ENCODE measurements at places on chromosomes 1 and 21. TPM values are rescaled to one million over a fixed set of nuclear protein-coding genes. Genes with fewer than 3 reads are reported as not detected.
A peak's percentile ranks its signal among the peaks of the same experiment; 100 is the strongest.

TM2D1 gene
- 76.1 TPM for total RNA-seq

TNFRSF25 gene
- total RNA-seq, result 3.8 TPM

DENND2C gene
- total RNA-seq, result 2.6 TPM

RXFP4 gene
- total RNA-seq, result not detected

WNT3A gene
- not detected for total RNA-seq

CFHR4 gene
- not detected for total RNA-seq

PLOD1 gene
- 57.5 TPM for total RNA-seq

AGMAT gene
- 0.29 TPM for total RNA-seq

MAN1C1 gene
- total RNA-seq, result 13.8 TPM

AK4 gene
- total RNA-seq, result 18.2 TPM

TMEM54 gene
- 109 TPM for total RNA-seq

- DNase-seq, result no peak
Measured at GRCh38 chr1:91559046-91559750, 58.5 kb downstream of the CDC7 start.

DNA sequence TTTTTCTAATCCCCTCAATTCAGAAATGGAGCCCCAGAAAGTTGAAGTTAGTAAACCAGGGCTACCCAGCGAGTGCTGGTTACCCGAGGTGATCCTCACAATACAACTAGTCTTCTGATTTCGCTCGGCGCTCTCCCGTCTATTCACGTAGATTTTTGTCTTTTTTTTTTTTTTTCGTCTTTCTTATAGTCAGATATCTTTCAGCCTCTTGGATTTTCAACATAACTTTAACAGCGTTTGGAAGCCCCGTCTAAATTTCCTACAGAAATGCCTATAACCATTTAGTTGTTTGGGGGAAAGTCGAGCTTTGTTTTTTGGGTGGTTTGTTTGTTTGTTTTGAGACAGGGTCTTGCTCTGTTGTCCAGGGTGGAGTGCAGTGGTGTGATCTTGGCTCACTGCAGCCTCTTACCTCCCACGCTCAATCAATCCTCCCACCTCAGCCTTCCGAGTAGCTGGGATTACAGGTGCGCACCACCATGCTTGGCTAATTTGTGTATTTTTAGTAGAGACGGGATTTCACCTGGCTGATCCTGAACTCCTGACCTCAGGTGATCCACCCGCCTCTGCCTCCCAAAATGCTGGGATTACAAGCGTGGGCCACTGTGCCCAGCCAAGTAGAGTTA, 818 bp upstream of the TMEM50B start:
- DNase-seq, result no peak

DNA sequence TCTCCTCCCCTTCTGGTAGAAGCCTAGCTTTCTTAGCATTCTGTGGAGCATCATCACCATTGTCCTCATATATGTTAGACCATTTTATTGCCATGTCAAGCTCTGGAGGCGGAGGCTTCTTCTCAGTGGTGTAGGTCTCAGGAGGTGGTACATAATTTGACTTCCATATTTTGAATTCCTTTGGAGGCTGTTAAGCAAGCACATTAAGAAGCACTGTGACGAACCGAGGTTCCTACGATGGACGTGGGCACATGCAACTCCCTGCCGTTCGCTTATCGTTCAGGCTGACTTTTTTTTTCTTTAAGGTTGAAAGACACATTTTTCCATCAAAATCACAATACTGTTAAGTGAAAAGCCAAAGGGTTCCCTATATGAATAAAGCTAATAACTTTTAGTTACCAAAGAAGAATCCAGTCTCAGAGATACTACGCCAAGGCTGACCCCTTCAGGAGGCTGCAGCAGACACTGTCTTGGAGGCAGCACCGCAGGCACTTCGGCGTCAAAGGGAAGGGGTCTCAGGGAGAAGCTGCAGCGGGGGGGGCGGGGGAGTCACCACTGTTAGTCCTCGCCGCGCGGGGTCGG, 835 bp downstream of the C1orf52 start:
- no peak for DNase-seq

- no peak for DNase-seq
Measured at GRCh38 chr1:165114022-165114888, 242.3 kb downstream of the LMX1A start.

DNA sequence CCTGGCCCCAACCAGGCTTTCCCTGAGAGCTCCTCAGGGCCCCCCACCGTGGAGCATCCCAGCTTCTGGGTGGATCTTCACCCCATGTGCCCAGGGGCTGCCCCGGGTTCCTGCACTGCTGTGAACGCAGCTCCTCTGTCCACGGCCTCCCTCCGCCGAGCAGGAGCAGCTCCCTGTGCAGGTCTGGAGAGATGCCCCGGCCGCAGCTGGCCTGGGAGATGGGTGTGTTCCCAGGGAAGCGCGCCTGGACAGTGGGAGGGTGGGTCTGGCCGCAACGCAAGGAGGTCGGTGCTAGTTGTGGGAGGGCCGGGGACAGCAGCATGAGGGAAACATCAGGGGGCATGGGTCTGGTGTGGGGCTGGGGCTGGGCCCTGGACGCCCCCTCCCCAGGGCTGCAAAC, 71.3 kb downstream of the MORN1 start:
- DNase-seq, result no peak

- DNase-seq, result peak; percentile 72
Measured at GRCh38 chr1:220274251-220274855, 2.1 kb upstream of the RAB3GAP2 start.

DNA sequence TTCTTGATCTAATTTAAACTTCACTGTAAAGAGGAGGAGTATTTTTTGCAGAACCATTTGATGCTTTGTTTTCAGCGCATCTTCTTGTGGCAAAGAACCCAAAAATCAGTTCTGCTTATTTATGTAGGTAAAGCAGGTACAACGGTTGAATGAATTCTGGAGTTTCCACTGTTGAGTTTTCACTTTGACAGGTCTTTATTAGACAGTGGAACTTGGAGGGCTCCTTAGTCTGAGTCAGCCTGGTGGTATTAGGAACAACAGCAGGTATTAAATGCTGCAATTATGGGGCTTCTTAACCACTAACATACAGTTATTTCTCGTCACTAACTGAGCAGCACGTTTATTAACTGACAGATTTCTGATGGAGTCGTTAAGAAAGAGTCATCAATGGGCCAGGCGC, 1.2 kb downstream of the LRIG2 start:
- no peak for DNase-seq

DNA sequence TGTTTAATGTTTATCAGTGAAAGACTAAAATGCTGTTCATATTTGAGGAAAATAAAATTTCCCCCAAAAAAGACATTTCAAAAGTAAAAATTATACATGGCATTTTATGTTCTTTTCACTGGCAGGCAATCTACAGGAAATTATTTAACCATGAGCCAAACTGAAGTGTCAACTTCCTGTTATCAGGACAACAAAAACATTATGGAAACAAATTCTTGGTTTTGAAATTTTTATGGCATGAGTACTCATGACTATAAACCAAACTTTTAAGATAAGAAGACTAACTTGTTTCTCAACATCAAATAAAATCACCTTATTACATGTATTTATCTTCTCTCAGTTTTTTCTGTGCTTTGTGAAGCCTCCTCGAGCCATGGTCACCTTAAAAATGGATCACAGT, 698.6 kb downstream of the LTN1 start:
- DNase-seq, result no peak

DNA sequence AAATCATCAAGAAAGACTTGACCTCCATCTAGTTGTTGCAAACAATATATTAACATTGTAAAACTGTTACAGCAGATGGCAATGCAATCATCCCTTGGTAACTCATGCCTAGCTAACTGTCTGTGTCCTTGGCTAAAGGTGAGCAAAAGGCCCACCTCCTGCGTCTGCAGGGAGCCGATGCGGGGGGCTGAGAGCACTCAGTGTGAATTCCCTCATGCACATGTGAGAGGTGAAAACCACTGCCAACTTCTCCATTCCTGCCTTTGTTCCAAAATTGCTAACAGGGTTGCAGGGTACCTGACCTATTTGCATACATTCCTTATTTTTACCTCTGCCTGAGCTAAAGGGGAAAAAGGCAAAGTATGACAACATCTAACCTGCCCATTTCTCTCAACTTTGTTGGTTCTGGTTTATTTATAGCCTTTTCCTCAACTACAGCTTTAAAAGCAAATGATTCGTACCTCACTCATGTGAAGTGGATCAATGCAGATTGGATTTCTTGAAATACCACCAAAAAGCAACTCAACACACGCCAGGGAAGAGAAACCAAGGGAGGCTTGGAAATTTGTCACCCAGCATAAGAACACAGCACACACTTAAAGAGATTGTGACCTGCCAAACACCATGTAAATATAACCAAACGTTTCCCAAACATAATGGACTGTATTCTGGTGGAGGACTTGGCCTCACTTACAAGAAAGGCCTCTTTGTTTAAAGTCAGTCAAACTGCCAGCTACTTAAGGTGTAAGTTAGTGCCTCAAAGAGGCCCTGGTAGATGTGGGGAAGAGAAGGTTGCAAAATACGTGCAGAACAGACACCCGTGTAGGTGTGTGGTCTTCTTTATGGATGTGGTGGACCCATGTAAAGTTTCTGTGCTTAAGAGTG, 651.0 kb downstream of the SMYD3 start:
- no peak for DNase-seq

DNA sequence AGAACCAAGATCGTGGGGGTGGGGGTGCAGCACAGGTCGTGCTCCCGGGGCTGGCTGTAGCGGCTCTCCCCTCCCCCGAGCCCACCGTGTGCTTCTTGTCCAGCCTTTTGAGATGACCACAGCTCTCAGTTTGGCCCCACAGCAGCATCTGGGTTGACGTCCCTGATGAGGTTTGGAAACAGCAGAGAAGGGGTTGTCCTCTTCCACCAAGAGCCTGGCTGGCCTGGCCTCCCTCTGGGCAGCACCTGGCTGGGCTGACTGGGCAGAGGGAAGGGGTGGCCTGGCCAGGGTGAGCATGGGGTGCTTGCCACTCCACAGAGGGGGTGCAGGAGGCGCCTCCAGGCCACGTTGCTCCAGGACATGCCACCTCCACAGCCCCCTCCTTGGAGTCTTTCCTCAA, 61.5 kb downstream of the SKI start:
- DNase-seq, result no peak

DNA sequence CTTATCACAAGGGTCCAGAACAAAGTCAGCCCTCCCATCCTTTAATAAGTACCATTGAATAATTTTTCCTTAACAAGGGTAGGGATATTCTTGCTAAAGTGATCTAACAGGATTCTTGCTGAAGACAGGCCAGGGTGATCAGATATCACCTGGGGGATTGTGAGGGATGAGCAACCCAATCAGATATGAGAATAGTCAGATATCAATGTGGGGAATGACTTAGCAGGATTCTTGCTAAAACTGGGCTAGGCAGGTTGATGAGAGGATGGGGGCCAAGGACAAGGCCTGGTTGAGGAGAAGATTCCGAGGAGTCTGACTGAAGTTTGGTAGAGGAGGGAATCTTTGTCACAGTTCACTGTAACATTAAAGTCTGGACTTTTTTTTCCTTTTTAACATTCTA, 23.9 kb upstream of the NLRP3 start:
- DNase-seq, result no peak

- DNase-seq, result peak; percentile 92
Measured at GRCh38 chr1:17250601-17251000, 1.7 kb downstream of the PADI3 start.

DNA sequence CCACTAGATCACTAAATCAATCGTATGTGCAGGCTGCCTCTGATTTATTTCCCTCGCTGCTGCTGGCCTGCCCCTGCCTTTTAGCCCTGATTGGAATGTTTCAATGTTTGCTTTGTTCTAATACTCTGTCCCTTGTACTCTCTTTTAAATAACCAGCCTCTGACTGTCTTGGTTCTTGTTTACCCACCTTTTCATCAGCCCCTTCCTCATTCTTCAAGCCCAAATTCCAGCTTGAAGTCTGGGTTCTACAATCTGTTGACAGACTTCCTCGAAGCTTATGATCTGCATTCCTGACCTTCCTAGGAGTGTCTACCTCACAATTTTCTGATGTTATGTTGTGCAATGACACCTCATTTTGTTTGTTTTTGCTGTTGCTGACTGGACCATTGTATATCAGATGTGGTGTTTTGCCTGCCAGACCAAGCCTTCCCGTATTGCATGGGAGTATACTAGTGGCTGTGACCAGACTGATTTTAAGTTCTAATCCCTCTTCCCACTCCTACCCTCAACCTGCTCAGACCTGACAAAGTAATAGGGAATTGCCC, 46.6 kb upstream of the APOBEC4 start:
- no peak for DNase-seq

GRCh38 chr1:102961549-102961948, 146.8 kb downstream of the COL11A1 start:
- no peak for DNase-seq

GRCh38 chr1:22817462-22817861, 106.8 kb downstream of the EPHB2 start:
- DNase-seq, result no peak

GRCh38 chr1:22971611-22972405, 858 bp downstream of the LACTBL1 start:
- no peak for DNase-seq

- no peak for DNase-seq
Measured at GRCh38 chr1:7333620-7334019, 437.5 kb upstream of the VAMP3 start.

DNA sequence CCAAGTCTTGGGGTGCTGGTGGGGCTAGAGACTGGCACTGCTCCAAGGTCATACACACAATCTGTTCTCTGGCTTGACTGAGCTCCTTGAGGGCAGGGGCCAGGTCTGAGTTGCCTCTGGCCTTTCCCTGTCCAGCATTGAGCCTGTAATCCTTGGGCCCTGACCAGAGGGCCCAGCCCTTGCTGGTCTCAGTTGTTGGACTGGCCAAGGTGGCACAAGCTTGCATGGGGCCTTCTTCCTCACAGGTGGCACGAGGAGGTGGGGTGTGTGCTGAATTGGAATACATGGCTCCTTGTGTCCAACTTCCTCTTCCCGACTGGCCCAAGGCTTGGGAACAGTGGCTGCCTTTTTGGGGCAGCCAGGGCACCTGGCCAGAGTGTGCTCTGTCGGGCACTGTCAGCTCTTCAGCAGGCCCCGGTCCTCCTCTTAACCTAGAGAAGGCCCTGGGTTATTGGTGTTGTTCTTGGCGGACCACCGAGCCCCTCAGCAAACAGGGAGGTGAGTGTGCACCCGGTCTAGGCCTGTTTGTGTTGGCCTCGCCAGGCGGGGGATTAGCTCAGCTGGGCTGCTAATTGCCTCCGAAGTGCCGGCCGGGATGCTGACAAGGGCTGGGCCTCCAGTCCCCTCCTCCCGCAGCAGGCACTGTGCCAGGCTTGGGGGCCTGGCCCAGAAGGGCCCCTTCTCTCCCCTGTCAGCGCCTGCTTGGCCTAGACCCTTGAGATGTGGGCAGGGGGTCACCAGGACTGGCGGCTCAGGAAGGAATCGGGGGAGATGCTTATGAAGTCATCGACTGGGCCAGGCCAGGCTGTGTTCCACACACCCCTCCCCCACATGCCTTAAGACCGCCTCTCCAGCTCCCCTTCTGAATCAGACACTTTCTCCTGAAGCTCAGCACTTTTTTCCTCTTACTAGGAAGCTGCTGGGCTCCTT, 28.5 kb downstream of the WNT4 start:
- no peak for DNase-seq

- DNase-seq, result no peak
Measured at GRCh38 chr1:119865627-119866026, 30.7 kb downstream of the ADAM30 start.

DNA sequence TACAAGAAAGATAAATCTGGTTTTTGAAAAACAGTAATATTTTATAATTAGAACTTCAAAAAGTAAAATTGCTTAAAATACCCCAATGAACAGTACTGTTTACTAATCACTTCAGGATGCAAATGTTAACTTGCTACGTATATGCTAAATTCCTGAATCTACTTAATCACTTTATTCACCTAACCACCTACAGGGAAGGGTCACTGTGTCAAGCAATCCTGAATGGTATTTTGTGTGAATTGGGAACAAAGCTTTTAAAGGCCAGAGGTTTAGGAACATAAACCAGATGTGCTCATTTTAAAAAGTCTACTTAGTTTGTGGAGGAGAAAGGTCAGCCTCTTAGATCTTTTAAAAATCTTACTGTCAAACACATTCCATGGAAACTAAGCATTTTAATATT, 1143.0 kb upstream of the ADGRL2 start:
- no peak for DNase-seq

Data from breast epithelium (tissue), 4 donors.